ENCODE measurements at places on chromosomes 2 and 18.

GRCh38 chr18:6752202-6752860 lies 22.8 kb downstream of the ARHGAP28 start:
- no peak for DNase-seq

DNA sequence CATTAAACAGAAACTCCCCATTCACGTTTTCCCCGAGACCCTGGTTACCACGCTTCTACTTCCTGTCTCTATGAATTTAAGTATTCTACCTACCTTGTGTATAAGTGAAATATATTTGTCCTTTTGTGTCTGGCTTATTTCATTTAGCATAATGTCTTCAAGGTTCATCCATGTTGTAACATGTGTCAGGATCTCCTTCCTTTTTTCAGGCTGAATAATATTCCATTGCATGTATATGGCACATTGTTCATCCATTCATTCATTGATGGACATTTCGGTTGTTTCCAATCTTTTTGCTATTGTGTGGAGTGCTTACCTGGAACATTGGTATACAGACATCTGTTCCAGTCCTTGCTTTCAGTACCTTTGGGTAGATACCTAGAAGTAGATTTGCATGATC lies 18.2 kb upstream of the CABYR start:
- DNase-seq: no peak

DNA sequence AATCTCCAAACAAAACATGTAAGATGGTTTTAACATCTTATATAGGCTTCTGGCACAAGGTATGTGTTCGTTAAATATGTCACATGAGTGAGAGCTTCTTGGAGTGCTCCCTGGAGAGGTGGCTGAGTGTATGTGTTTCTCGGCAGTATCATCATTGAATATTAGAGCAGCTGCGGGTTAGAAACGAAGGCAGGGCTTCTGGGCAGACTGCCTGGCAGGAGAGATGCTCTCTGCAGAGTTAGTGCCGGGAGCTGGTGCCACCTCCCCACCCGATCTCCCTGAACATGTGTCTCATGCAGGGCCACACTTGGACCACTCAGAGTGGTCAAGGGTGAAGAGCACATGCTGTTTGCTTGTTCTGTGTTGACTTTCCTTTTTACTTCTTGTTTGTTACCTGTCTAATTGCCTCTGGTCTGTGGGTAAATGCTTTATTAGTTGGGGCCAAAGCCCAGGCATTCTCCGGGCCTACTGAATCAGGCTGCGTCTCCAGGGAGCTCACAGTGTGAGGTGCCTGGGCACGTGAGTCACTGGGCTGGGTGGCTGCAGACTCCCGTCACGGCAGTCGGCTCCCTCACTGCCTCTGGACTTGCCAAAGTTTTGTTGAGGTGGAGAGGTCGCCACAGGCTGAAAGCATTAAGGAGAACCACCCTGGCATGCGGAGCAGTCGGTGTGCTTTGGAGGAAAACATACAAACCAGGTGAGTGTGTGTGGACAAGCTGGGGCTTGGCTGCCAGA lies 246.6 kb downstream of the FHOD3 start:
- no peak for DNase-seq

DNA sequence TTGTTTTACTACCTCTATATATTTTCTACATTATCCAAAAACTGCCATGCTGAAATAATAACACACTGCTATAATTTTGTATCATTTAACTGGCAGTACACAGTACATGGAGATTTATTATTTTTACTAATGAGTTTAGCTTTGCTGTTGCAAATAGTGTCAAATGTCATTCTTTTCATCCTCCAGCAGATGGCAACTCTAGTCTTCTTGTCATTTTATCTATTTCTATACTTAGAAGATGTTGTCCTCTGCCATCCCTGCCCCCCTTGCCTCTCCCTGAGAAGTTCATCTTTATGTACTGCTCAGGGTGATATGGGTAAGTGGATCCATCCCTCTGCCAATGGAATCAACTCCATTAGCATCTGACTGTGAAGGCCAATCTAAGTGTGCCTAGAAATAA lies 21.7 kb upstream of the LRRTM1 start:
- DNase-seq: no peak

- no peak for DNase-seq
Observed at GRCh38 chr2:85828725-85829124, 60.1 kb downstream of the ST3GAL5 start.

- no peak for DNase-seq
Observed at GRCh38 chr2:127106457-127106990, 430 bp downstream of the BIN1 start.

DNA sequence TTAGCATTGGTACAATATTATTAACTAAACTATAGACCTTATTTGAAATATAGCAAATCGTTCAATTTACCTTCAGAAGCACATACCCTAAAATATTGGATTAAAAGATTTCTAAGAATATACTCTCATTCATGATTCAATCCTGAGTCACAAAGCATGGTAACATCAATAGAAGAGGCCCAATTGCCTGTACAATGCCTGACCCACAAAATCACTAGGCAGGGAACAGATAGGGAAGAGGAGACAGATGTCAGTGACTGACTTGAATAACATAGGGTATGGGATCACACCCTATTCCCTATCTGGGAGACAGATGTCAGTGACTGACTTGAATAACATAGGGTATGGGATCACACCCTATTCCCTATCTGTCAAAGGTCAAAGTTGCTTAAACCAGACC lies 611.6 kb upstream of the VRK2 start:
- no peak for DNase-seq

DNA sequence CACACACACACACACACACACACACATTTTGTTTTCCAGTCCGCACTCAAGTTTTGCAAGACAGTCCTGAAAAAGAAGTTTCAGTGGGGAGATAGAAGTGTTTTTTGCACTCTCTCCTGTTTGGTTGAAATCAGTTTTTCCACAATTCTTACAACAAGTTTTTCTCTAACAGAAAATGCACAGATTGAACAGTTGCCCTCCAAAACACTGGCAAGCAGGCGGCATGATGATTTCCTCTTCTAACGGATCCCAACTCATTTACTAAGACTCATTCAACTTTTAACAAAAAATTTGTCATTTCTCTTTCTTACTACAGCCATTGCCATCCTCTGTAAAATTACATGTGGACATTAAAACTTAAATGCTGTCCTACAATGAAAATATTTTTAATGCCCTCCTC lies 117.6 kb upstream of the DTNA start:
- DNase-seq: no peak

- DNase-seq: peak; percentile 58
Observed at GRCh38 chr18:62717169-62717924, 2.0 kb downstream of the PHLPP1 start.

- DNase-seq: peak; percentile 21
Observed at GRCh38 chr2:48601349-48601748, 16.3 kb upstream of the GTF2A1L start.

GRCh38 chr2:149489452-149489851 lies 98.1 kb downstream of the MMADHC start:
- DNase-seq: no peak

DNA sequence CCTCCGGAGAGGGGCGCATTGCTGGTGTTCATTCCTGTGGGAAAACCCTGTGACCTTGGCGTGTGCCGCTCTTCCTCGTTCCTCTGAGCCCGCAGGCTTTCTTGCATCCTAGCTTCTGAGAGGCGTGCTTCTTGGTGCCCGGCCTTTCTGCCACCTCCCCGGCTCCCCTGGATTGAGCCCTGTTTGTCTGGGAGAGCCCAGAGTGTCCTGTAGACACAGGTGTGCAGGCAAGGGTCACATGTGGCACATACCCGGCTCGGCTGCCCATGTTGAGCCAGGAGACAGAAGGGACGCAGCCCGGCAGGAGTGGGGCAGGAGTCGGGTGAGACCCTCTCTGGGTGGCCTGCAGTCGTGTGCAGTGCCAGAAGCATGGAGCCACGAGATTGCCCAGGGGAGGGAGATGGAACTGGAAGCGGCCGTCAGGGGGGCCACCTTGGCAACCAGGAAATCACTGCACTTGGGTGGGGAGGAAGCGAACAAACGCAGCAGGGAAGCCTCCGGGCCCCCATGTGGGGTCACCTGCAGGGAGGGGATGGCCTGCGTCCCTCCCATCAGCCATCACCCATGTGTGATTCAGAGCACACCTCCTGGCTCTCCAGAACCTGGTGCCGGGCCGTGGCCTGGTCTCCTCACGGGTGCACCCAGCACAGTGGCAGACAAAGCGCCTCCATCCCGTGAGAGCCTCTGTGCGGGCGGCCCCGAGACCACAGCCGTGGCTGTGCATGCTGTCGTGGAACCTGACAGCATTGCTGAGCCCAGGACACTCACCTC lies 92.9 kb downstream of the SH3BP4 start:
- no peak for DNase-seq

GRCh38 chr18:24417480-24417879 lies 9.0 kb upstream of the IMPACT start:
- peak; percentile 58 for DNase-seq

DNA sequence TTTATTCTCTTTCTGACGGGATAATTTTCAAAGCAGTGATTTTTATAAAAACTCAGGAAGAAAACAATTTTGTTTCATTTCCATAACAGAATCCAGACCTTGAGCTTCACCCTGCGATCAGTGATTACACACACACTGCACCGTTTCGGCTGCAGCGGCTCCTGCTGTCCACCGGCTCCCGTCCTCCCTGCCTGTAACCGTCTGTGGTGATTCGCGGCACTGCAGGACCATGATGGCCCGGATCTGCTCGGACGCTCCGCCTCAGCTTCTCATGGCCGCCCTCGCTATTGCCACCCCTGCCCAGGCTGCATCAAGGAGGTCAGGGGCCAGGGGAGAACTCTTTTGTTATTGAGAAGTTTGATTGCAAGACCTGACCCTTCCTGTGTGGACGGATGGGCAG lies 246.1 kb downstream of the TWIST2 start:
- DNase-seq: no peak

GRCh38 chr2:168552450-168552856 lies 96.4 kb downstream of the CERS6 start:
- DNase-seq: peak; percentile 81

GRCh38 chr18:1090758-1091157 lies 186.1 kb downstream of the ADCYAP1 start:
- no peak for DNase-seq

- no peak for DNase-seq
Observed at GRCh38 chr2:239544143-239544917, 143.5 kb upstream of the HDAC4 start.

DNA sequence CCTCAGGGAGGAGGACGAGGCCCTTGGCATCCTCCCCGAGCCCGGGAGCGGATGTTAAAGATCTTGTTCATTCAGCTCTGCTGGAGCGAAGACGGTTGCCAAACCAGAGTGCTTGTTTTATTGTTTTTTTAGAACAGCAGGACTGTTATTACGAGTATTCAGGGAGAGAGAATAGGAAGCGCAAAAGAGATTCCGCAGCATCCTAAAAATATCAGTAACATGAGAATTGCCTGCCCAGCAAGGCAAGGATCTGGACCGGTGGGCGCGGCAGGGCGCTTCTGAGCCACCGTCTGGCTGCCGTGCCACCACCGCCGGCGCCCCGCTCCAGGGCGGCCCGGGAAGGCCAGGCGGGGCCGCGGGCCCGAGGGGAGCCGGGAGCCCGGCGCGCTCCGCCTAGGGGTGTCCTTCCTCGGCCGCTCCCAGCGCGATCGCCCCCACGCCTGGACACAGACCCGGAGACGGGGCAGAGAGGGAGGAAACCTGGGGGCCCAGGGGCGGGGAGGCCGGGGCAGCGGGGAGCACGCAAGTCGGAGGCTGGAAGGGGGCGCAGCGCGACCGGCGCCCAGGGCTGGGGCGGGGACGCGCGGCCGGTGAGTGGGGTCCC lies 843 bp downstream of the CYS1 start:
- peak; percentile 25 for DNase-seq

DNA sequence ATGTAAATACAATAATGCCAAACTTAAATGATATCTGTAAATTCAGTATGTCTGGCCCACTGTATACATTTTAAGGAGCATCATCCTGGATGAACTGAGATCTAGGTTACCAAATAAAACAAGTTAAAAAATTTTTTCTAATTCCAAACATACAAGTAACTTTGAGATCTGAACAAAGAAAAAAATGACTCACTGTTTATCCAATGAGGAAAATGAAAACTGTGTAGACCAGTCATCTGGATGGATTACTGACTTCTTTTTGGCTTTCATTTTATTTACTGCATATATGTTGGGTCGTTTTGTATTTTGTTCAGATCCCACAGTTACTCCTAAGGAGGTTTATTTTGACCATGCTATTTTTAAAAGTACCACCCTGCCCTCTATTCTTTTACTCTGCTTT lies 189.8 kb downstream of the RBM43 start:
- DNase-seq: no peak

- no peak for DNase-seq
Observed at GRCh38 chr2:20584399-20585358, 66.2 kb downstream of the HS1BP3 start.

DNA sequence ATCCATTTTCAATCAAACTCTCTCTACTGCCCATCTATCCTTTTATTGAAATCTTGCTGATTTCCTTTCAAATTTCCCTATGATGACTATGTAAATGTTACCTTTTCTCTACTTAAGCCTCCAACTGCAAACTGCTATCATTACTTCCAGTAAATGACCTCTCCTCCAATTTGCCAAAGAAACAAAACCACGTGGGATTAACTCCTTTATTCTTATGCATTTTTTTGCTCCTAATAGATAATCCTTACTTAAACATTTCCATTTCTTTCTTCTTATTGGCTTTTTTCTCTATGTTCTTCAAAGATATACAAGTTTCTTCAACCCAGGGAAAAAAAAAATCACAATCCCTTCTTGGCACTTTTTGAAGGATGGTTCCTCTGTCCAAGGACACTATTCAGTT lies 61.2 kb downstream of the CCDC88A start:
- no peak for DNase-seq

- DNase-seq: no peak
Observed at GRCh38 chr18:24373328-24373727, 24.3 kb downstream of the OSBPL1A start.
